NCI-H226 (cell line): ENCODE measurements at places on chromosomes 2 and 18.
A peak's percentile ranks its signal among the peaks of the same experiment; 100 is the strongest.

GRCh38 chr2:189222468-189223105, 43.0 kb upstream of the COL5A2 start:
- peak; percentile 74 for DNase-seq

DNA sequence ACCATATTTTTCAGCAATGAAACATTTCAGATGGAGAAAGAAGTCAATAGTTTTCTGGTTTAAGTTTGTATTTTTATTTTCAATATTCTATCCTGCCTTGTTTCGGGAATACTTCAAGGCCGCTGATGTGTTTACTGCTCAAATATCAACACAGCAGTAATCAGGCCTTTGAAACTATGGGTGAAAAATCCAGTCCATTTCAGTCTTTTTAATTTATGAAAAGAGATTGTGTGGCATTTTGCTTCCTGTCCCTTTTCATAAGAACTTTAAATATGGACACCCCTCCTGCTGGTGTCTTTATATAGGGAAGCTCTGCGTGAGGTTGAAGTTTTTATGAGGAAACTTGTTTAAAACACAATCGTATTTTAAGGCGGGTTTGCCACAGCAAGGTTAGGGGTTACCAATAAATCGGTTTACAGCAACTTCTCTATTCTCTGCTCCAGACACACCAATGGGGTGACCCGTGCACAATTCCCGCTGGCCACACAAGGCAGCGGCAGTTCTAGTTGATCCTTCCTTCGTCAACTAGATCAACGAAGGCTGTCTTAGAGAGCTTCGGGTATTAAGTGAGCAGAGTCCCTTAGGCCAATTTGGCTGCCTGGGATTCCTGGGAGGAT, 1.2 kb upstream of the TANC1 start:
- no peak for DNase-seq

DNA sequence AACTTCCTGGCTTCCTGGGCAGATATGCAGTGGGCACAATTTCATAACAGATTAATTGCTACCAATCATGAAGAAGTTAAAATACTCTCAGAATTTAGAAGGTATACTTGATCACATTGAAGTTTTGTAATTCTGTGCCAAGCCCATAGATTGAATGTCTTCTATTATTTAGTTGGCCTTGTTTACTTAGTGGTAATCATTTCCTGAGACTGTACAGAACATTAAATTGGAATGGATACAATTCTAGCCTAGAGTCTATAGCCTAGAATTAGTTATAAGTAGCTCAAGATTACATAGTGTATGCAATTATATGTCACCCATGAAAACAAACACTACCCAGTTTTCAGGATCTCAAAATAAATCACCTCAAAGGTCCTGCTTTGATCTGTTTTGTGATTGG, 615.8 kb downstream of the XIRP2 start:
- no peak for DNase-seq

GRCh38 chr2:119407430-119408220, 24.0 kb upstream of the TMEM37 start:
- DNase-seq = peak; percentile 30

GRCh38 chr2:58137221-58137620, 90.6 kb downstream of the VRK2 start:
- DNase-seq = peak; percentile 47

- no peak for DNase-seq
These were observed 3.8 kb upstream of the SEMA4C start for GRCh38 chr2:96873651-96874096.

DNA sequence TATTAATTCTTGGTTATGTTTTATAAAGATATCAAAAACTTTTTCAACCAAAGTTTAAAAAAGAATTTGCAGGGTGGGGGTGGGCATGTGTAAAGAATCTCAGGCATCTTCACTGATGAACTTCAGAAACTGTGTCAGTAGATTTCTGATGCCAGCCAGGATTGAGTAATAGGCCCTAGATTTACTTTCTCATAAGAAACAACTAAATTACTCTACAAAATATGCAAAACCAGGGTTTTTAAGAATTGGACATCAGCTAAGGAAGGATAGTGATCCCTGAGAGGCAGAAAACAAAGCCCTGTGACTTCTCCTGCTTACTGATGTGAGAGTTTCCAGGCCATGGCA, 11.9 kb upstream of the IL1R1 start:
- no peak for DNase-seq

DNA sequence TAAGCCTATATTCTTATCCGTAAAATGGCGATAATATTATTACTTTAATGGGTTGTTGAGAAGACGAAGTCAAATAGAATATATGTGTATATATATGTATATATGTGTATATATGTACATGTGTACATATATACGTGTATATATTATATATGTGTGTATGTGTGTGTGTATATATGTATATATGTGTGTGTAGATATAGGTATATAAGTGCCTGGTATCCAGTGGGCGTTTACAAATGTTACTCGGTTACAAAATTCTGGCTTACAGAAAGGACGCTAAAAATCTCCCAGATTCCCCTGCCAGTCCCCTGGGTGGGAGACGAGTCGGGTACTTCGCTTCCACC, 295 bp upstream of the MTX2 start:
- DNase-seq = no peak

GRCh38 chr2:30368258-30368657, 78.8 kb upstream of the LCLAT1 start:
- no peak for DNase-seq
